ACHN (cell line): ENCODE measurements at places on chromosomes 5 and 9.

GRCh38 chr5:177276886-177277285, 26.6 kb downstream of the RAB24 start:
- peak; percentile 30 for DNase-seq

DNA sequence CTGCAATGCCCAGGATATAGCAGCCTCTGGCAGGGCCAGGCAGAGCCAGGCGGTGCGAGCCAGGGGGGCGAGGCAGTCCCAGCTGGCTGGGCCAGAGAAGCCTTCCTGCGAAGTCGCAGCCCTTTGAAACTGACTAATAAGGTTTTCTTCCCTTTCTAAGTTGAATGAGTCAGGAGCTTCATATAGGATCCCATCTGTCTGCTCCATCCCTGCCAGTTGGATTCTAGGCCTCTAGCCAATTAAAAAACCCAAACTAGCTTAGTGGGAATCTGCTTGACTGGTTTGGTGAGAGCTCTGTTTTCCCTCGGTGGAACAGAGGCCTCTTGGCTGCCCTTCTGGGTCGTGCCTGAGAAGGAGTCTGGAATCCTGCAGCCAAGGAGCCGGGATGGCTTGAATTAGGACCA, 70.1 kb upstream of the RAPGEF1 start:
- no peak for DNase-seq

DNA sequence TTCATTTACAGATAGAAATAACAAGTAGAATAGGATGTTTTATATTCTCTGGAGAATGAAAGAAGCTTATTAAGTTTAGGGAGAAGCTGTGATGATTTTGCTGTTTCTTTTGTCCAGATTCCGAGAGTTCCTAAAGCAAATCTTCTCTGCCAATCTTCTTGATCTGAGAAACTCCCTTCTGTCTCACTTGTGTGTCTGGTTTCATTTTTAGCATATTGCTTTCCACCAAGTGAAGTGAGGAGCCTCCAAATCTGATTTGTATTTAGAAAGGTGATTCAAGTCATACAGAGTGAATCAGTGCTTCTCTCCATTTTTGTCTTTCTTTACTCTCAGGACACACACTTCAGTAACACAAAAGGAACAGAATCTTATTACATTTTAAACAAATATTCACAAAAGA, 48.4 kb downstream of the STX17 start:
- DNase-seq: no peak

GRCh38 chr9:130459941-130460669, 15.3 kb downstream of the ASS1 start:
- DNase-seq: no peak

DNA sequence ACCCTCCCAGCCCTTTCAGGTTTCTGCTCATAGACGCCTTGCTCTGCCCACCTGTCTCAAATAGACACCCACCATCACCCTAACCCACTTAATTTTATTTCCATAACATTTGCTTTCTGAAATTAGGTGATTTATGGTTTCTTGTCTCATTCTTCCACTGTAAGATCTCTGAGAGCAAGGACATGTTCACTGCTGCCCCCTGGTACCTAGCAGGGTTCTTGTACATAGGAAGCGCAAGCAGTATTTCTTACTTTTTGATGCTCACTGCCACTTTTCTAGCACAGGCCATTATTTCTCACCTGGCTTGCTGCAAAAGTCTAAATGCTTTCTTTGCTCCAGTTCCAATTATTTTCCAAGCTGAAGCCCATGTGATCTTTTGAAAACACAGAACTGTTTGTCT, 16.8 kb downstream of the C9orf57 start:
- no peak for DNase-seq

GRCh38 chr5:172441262-172441751, 13.0 kb downstream of the SH3PXD2B start:
- DNase-seq: no peak

- DNase-seq: no peak
These were observed 988 bp downstream of the GFM2 start for GRCh38 chr5:74765929-74766328.

GRCh38 chr9:122036988-122037387, 56.1 kb downstream of the TTLL11 start:
- DNase-seq: peak; percentile 2

DNA sequence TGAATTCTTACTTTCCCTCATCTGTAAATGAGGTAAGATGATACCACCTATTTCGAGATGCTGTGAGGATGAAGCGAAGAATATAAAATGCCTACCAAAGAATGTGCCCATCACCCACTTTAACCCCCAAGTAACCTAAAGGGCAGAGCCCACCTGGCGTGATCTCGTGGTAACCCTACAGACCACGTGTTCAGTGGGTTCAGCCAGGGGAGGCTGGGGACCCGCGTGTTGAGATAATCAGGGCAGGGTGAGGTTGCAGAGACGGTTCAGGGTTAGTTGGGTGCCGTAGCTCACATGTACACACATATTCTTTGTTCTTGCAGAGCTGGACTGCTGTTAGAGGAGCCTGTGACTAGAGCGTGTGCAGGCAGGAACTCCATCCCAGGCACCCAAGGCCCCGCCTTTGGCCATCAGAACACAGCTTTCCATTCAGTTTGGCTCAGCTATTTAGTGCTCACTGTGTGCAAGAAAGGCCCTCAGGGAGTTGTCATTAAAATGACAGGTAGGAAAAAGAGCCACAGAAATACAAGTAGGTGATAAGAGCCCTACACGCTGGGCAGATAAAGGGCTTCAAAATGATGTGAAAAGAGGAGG, 56.5 kb upstream of the HAND1 start:
- no peak for DNase-seq

- no peak for DNase-seq
These were observed 100.3 kb upstream of the SPIN1 start for GRCh38 chr9:88287972-88288371.

DNA sequence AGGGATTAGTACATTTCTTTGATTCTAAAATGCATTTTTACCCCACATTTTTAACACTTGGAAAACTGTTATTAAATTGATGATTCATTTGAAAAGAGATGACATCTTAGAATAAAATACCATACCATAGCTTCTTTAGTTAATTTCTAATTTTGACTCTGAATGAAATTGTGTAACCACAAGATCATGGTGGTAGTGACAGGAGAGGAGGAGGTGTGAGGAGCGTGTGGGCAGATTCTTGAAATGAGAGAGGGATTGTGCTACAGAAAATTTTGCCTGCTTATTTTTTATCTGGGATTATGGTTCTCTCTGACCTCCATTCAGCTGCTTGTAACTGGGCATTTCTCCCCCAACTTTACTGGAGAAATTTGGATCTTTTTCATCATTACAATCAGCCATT, 173.3 kb upstream of the CLINT1 start:
- DNase-seq: no peak

- peak; percentile 50 for DNase-seq
These were observed 118.0 kb downstream of the ESM1 start for GRCh38 chr5:54867310-54867944.

- DNase-seq: no peak
These were observed 7.2 kb downstream of the SLC2A6 start for GRCh38 chr9:133471551-133472276.

GRCh38 chr9:103990311-103990710, 103.8 kb upstream of the SMC2 start:
- DNase-seq: no peak

DNA sequence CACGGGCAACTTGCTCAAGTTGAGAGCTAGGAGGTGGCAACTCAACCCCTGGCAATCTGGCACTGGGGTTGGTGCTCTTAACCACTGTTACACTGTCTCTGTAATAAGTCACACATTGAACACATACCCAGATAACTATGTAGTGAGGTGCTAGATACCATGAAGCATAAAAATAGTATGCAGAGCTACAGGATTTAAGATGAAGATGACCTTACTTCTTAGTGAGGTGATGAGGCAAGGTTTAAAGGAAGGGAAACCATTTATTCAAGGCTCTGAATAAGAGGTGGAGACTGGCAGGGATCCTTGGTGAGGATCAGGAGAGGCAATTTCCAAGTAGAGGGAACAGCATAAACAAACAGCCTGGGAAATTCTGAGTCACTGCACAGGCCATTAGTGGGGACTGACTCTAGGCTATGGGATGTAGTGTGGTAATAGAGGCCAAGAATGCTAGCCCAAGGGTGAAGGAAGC, 67.6 kb upstream of the NR3C1 start:
- DNase-seq: peak; percentile 96

GRCh38 chr9:137086531-137087408, at the start of gene MAN1B1:
TSS of gene MAN1B1 (plus strand) at chr9:137086985. CDS start at chr9:137087000, 15 bp downstream.
- DNase-seq: peak; percentile 97

GRCh38 chr5:81995407-81995806, 23.6 kb downstream of the ATG10 start:
- no peak for DNase-seq

DNA sequence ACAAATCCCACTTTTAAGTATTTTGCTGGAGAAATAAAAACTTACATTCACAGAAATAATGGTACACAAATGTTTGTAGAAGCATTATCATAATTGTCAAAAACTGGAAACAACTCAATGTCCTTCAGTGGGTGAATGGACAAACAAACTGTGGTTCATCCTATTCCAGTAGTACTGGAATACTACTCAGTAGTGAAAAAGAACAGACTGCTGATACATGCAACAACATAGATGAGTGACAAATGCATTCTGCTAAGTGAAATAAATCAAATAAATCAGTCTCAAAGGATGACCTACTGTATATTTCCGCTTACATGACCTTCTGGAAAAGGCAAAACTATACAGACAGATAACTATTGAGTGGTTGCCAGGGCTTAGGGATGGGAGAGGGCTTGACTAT, 114.1 kb downstream of the ANKRD55 start:
- no peak for DNase-seq

DNA sequence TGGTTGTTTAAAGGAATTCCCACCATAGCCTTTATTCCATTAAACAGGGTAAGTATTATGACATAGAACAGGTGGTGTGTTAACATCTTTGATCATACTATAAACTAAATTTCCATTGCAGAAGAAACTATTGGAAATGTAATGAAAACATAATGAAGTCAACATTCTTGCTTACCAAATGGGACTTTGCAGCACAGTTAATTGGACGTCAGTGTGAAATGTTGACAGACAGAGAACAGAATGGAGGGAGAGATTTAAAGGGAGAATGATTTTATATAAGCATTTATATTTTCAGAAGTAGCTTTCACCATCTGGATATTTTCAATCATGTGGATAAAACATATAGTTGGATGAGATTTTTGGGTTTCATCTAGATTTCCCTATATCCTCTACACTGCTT, 311.3 kb downstream of the TUSC1 start:
- no peak for DNase-seq

DNA sequence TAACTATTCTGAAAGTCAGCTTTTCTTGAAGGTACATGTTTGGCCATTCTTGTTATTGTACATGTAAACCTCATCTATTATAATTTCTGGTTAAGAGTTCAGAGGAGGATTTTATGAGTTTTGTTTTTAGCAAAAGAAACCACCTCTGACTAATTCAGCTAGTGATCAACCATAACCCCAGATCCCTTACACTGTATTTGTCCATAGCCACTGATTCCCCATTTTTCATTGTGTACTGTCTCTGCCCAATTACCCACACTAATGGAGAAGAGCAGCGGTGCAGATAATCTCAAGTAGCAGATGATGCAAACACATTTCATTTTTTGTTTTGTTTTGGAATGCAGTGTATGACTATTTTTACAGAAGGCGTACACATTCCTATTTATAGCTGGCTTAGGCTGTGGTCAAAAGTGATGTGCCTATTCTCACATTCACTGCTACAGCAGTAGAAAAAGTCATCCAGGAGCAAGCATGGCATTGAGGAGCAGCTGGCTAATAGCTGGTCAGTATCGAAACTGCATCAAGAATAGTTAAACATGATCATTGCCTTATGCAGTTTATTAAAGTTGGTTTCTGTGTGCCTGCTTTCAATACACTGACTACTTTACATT, 988.3 kb downstream of the DTWD2 start:
- no peak for DNase-seq

DNA sequence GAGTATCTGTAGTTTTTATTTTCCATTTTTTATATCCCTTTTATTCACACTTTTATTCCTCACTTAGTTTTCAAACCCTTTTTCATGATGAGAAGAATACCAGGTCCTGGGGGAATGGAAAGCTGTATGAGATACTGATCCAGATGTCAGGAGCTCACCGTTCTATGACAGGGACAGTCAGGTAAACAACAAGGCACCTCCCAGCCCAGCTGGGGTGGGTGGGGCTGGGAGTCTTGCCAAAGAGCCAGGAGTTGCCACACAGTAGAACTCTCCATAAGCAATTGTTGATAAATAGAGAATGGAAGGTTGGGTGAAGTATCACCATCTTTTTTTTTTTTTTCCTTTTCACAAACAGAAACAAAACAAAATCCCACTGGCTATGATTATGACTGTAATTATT, 225.8 kb downstream of the NSG2 start:
- no peak for DNase-seq

- no peak for DNase-seq
These were observed 139.1 kb downstream of the ELAVL2 start for GRCh38 chr9:23686896-23687295.

GRCh38 chr5:71778678-71779276, 59.7 kb downstream of the CARTPT start:
- peak; percentile 48 for DNase-seq

DNA sequence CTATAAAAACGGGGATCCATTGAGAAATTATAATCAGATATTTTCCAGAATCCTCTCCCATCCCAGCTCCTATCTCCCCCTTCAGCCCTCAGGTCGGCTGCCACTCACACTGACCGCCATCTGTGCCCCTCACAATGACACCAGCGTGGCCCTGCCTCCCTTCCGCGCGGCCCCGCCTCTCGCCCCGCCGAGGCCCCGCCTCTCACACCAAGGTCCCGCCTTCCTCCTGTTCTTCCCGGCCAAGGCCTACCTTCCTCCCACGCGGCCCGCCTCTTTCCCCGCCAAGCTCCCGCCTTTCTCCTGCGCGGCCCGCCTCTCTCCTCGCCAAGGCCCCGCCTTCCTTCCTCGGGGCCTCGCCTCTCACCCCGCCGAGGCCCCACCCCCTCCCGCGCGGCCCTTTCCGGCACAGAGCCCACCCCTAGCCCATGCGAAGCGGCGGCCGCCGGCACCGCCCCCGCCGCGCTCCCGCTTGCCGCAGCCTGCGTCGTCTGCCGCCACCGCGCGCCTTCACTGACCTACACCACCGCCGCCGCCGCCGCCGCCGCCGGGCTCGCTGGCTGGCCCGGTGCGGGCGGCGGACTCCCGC, at the start of gene DNAJC21:
DNAJC21 (plus strand) TSS at position 426 of the 586 bp plus-strand sequence. CDS start 261 bp downstream, outside the sequence.
- peak; percentile 94 for DNase-seq

- no peak for DNase-seq
These were observed 2.3 kb upstream of the PTPDC1 start for GRCh38 chr9:94081864-94082463.

- no peak for DNase-seq
These were observed 525.1 kb downstream of the TAF11L14 start for GRCh38 chr5:18159331-18159730.

DNA sequence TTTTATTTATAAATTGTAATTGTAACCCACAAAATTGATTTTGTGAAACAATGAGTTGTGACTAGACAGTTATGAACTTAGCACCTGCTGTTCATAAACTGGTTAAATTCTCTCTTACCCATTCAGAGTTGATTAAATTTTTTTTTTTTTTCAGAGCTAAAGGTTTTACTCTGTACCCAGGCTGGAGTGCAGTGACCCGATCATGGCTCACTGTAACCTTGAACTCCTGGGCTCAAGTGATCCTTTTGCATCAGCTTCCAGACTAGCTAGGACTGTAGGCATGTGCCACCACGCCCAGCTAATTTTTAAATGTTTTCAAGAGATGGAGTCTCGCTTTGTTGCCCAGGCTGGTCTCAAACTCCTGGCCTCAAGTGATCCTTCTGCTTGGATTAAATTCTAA, 1.9 kb downstream of the HSD17B4 start:
- DNase-seq: no peak

GRCh38 chr5:179869641-179870402, 11.2 kb upstream of the MRNIP start:
- DNase-seq: no peak
